Ovary (tissue), 10 donors: ENCODE measurements at places on chromosomes 11 and 22.
A peak's percentile ranks its signal among the peaks of the same experiment; 100 is the strongest.

DNA sequence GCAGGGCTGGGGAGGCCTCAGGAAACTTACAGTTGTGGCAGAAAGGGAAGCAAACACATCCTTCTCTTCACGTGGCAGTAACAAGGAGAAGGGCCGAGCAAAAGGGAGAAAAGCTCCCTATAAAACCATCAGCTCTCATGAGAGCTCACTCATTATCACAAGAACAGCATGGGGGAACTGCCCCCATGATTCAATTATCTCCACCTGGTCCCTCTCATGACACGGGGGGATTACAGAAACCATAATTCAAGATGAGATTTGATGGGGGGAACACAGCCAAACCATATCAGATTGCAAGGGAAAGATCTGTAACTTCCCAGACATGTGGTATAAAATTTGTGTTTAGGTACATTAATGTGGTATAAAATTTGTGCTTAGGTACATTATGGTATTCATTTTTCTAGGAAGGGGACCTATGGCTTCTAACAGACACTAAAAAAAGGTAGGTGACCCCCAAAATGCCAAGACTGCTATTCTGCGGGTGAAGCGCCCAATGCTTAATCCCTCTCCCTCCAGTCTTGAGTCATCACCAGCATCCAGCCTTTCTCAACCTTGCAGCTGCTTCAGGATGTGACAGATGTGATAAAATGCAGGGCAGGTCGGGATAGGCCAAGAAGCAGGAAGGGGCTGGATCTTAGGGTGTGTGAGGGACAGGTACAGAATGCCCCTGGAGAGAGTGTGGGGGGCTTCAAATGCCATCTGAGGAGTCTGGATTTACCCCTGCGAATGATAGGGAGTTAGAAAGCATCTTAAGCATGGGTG, 57.7 kb upstream of the AMPD3 start:
- DNase-seq, result no peak

DNA sequence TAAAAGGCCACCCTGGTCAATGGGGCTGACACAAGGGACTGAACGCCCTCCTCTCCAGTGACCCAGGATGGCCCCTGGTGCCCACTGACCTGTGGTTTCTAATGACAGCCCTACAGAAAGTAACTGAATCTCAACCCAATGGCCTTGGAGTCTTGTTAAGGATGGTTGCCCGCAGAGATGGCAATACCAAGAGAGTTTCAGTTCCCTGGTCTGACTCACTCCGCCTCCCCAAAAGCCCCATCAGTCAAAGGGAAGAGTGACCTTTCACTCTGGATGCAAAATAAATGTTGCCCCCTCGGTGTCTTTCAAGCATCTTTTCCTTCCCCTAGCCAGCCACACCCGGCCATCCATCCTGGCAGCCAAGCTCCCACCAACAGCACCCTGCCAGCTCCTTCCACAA, 57.7 kb upstream of the ISX start:
- no peak for DNase-seq

GRCh38 chr11:12526789-12527188, 147.4 kb upstream of the TEAD1 start:
- no peak for DNase-seq

GRCh38 chr11:96272529-96273222, 70.3 kb downstream of the MAML2 start:
- DNase-seq, result no peak

GRCh38 chr11:112656772-112657428, 304.3 kb upstream of the NCAM1 start:
- DNase-seq, result no peak

DNA sequence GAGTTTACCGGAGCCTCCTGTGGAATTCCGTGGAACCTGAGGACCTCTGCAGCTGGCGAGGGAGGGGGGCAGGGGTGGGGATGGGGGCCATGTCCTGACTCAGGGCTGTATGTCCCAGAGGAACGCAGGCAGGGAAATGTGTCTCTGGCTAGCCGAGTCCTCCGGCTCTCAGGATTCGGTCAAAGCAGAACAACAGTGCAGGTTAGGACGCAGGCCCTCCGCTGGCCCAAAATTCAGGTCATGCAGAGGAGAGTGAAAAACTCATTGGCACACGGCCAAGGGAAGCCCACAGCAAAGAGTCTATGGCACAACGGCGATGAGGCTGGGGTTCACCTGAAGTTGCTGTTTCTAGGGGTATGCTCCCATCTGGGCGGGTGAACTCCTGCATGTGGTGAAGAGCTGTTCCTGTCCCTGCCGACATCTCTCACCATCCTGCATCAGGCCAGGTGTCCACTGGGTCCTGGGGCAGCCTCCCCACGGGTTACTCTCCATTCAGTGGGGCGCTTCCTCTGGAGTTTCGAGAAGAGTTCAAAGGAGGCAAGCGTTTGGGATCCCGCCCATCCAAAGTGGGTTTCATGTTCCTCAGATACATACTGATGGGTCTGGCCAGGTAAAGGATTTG, 1055.3 kb downstream of the BRD1 start:
- no peak for DNase-seq

GRCh38 chr11:96267496-96268032, 75.4 kb downstream of the MAML2 start:
- DNase-seq, result no peak

DNA sequence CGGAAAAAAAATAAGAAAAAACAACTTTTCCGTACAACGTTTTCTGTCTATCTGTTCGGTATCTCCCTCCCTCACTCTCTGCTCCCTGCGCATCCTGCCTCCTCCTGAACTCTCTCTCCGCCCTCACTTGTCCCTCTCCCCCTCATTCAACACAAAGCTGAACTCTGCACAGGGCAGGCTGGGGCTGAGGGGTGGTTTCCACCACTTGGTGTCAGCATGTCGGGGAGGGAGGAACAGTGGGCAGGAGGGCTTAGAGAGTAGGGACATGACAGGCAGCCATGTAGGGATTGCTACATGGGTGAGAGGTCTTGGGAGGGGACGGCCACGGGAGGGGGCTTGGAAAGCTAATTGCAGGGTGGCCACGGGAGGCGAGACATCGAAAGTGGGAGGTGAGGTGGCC, 17.6 kb downstream of the SLC22A12 start:
- DNase-seq, result peak; percentile 41

DNA sequence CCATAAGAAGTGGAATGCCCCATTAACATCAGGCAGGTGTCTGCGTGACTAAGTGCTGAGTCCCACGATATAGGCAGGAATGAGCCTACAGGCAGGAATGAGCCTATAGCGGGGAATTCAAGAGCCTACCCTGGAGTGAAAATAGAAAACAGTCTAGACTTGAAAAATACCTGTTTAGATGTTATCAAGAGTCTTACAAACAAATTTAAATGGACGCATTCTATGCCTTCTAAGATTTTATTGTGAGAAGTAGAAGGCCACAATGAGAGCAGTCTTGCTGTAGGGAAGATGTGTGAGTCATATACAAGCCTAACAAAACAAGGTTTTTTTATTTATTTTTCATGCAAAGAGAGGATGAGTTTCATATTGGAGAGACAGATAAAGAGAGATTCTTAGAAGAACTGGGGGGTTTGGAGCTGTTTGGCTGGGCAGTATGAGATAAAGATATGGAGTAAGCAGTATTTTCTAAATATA, 200.8 kb upstream of the ZC3H12C start:
- no peak for DNase-seq

DNA sequence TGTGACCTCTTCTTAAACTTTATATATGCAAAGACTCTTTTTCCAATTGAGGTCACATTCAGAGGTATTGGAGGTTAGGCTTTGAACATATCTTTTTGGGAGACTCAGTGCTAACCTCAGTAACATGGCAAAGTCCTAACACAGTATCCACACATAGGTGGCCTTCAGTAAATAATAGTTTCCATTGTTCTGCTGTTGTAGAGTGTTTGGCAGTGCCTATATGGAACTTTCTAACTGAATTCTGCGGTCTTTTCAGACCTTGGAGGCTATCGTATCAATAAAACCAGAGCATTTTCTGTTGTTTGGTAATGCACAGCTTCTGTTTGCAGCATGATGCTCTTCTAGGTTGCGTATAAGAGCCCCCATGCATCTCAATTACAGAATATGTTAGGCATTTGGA, 47.0 kb downstream of the LDLRAD3 start:
- DNase-seq, result no peak

DNA sequence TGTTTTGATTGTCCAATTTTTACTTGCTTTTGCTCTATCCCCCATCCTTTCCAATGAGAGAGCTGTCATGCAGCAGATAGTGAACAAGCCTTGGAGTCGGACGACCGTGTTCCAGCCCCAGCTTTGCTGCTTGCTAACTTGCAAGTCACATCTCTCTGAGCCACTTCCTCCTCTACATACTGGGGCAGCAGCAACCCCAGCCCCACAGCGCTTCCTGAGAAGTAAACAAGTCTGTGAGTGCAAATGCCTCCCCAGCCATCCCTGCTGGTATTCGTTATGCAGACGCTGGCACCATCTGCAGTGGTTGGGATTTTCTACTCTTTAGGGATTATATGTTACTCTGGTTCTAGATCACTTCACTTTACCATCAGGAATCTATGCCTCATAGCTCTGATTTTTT, 35.0 kb downstream of the TPBGL start:
- DNase-seq, result peak; percentile 16

DNA sequence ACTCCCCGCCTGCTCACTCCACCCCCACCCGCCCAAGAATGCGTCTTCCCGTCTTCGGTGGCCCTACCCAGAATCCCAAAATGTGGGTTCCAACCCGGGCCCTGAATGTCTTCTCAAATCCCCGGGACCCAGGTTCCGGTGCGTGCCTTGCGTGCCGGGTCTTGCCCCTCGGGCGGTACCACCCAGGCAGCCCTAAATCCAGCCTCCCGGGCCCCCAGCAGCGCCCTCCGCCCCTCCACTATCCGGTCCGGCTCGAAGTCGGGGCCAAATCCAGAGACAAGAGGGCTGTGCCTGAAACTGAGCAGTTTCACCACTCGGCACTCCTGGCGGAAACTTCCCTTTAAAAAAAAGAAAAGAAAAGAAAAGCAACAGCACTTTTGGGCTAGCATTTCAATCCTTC, 16.3 kb upstream of the CCT8L2 start:
- no peak for DNase-seq

GRCh38 chr22:26563022-26563421, 26.9 kb downstream of the TPST2 start:
- no peak for DNase-seq

DNA sequence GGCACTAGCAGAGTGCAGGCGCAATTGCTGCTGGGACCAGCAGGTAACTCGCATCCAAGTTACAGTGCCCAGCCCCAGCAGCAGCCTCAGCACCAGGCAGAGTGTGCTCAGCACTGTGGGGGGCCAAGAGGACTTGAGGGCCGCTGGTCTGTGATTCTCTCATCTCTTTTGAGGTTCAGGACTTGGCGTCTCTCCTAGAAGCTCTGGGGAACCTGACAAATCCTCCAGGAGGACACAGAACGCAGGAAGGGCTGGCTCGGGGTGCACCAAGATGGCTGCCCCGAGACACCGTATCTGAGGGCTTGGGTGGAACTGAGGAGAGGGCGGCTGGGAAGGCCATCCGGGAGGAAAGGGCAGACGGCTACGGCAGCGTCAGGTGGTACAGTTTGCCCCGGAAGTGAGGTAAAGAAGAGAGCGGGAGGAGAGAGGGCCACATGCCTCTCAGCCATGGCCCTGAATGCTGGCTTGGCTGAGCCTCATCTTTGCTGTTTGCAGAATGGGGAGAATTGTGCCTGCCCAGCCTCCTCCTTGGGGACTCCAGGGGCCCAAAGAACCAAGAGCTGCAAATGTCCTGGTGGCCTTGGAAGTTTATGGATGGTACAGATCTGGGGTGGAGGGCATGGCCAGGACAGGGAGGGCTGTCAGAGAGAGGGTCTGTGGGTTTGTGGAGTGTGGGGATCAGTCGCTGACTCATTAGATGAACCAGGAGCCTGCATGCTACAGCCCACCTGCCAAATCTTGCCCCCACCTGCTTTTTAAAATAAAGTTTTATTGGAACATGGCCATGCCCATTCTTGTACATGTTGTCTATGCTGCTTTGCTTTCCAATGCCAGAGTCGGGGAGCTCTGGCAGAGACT, 78.0 kb downstream of the MYEOV start:
- peak; percentile 4 for DNase-seq

DNA sequence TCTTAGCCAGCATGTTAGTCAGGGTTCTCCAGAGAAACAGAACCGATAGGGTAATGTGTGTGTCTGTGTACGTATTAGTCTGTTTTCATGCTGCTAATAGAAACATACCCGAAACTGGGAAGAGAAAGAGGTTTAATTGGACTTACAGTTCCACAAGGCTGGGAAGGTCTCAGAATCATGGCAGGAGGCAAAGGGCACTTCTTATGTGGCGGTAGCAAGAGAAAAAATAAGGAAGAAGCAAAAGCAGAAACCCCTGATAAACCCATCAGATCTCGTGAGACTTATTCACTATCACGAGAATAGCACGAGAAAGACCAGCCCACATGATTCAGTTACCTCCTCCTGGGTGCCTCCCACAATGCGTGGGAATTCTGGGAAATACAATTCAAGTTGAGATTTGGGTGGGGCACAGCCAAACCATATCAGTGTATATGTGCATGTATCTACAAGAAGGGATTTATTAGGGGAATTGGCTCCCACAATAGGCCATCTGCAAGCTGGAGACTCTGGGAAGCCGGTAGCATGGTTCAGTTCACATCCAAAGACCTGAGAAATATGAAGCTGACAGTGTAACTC, 173.7 kb upstream of the NECTIN1 start:
- DNase-seq, result no peak
